Activated naive CD4-positive, alpha-beta T cell treated with anti-CD3 and anti-CD28 coated beads, Interleukin-2, amount 50 U/mL, for 16 hours (primary cell): ENCODE measurements at places on chromosomes 3 and 15.

GRCh38 chr3:128188326-128188725 is 35.0 kb downstream of the EEFSEC start:
- no peak for DNase-seq

- no peak for DNase-seq
Measured at GRCh38 chr15:100186366-100186765, 155.4 kb downstream of the ADAMTS17 start.

DNA sequence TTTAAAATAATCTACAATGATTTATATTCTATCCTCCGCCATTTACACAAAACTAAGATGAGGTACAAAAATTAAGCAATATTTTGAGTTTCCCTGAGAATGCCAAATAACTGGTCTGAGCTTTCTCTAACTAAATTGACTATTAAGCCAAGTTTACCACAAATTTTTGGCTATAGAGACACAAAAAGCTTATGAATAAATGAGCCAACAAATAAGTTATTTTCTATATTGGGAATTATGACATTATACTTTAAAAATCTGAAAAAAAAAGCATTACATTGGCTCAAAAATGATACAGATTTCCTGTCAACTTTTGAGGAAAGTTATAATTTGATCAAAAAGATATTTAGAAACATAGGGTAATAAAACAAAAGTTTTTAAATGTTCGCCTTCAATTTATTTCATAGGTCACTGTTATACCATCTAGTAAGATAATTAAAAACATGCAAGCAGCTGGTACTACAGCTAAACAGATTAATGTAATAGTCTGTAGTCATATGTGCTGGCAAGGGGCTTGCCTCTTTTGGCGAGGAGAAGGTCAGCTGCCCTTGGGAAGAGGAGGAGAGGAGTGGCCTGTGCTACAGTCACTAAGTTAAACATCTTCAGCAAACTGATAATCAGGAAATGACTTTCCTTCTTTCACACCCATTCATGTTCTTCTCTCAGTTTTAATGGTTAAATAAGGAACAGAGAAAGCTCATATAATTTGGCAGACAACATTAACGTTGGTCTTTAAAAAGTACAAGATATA is 318.5 kb downstream of the TBC1D5 start:
- no peak for DNase-seq

DNA sequence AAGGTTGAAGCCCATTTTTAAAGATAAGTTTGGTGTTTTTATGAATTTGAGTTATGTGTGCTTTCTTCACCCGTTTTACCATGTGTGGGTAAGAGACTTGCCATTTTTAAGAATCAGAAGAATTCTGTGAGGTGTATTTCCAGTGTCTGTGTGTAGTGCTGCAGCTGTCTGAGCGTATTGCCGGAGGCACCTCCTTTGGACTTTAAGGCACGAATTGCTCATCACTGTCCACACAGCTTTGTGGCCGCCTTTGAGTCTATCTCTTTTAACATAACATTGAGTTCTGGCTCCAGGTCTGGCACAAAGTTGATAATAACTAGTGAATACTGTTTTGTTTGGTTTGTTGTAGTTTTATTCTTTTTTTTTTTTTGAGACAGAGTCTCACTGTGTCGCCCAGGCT is 25.8 kb downstream of the SCG5 start:
- DNase-seq, result no peak

- no peak for DNase-seq
Measured at GRCh38 chr3:46981932-46982471, 2.5 kb downstream of the NBEAL2 start.

GRCh38 chr3:58792921-58793451 is 126.4 kb upstream of the FAM3D start:
- no peak for DNase-seq

GRCh38 chr3:25018909-25019308 is 409.2 kb upstream of the RARB start:
- DNase-seq, result no peak

DNA sequence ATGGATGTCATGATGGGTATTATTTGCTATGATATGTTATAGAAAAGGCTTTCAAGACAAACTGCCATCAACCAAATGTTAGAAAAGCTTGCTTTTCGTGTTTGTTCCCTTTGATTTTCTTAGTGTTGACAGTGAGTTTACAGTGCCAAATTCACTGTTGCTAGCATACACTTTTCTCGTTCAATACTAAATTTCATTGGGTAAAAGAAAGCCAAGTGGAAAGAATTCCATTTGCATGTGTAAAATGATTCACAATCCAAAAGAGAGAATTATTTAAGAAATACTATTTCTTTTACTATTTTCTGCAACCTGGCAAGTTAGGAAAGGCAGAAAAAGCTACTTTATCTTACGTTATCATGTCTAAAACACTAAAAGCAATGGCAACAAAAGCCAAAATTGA is 301.4 kb downstream of the OTOL1 start:
- no peak for DNase-seq

- DNase-seq, result no peak
Measured at GRCh38 chr3:30526031-30526430, 80.4 kb upstream of the TGFBR2 start.

GRCh38 chr15:66842710-66843441 is 140.8 kb downstream of the SMAD6 start:
- no peak for DNase-seq

DNA sequence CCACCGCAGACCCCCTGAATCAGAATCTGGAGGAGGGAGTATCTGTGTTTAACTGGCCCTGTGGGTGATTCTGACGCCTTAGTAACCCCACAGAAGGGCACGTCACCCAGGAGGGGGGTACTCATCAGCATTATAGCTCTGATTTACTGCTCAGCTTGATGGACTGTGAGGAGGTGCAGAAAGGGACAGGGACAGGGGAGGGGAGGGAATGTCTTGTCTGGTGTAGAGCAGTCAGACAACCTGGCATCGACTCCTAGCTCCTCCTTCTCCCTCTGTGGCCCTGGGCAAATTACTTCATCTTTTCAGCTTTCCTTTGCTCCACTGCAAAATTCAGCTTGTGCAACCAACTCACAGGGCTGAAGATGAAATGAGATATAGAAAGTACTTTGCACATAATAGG is 42.3 kb upstream of the GLCE start:
- no peak for DNase-seq

- DNase-seq, result no peak
Measured at GRCh38 chr3:170154084-170154483, 27.4 kb downstream of the PHC3 start.

- DNase-seq, result no peak
Measured at GRCh38 chr3:24154013-24154695, 209.1 kb downstream of the NR1D2 start.

DNA sequence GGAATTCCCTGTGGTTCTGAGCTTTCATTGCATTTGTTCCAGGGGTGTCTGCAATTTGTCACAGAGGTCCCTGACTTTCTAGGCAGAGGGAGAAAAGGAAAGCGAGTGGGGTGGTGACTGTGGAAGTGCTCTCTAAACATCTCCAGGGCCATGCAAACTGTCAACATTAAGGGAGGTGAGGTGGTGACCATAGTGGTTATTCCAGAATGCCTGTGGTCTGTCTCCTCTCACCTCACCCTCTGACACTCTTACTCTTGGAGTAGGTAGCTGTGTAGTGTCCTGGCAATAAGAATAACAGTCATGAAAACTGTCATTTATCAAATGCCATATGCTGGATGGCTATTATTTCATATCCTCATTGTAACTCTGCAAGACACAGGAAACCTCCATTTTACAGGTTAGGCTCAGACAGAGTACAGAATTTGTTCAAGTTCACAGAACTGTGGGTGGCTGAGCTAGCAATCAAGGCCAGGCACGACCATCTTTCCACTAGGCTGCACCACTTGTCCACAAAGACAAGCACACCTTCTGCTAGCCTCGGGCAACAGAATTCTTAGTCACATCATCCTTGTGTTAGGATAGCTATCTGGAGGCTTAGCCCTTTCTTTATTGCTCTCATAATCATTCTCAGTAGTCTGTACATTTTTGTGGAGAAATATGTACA is 179.4 kb downstream of the CD47 start:
- DNase-seq, result no peak

- DNase-seq, result no peak
Measured at GRCh38 chr3:38588371-38588971, 61.0 kb downstream of the SCN5A start.

DNA sequence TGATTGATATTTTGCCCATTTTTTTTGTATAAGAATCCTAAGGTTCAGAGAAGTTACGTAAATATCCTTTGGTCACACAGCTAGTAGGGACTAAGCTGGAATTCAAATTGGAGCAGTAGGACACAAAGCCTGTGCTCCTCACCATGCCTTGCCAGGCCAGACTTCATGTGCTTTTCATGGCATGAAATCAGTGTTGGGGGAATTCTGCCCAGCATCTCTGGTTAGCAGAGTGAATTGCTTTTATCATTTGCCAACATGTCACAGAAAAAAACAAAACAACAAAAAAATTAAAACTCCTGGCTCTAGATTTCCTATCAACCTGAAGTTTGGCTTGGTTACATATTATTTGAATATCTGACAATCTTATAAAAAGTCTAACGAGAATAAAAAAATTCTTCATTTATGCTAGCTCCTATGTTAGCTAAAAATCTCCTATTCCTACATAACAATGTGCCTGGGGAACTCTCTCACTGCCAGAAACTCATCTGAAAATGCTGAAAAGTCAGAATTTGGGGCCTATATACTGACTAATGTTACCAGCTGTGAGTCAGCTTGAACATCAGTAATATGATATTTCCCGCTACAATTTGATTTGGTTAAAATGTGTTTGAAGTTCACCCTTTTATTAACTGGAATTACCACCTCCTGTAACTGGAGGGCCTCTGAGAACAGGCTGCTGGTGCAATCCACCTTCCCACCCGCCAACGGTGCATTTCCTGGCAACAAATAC is 141.7 kb downstream of the TIGIT start:
- no peak for DNase-seq

GRCh38 chr3:58102976-58103451 is 94.8 kb downstream of the FLNB start:
- no peak for DNase-seq

GRCh38 chr15:33955945-33956344 is 12.4 kb upstream of the CHRM5 start:
- no peak for DNase-seq

DNA sequence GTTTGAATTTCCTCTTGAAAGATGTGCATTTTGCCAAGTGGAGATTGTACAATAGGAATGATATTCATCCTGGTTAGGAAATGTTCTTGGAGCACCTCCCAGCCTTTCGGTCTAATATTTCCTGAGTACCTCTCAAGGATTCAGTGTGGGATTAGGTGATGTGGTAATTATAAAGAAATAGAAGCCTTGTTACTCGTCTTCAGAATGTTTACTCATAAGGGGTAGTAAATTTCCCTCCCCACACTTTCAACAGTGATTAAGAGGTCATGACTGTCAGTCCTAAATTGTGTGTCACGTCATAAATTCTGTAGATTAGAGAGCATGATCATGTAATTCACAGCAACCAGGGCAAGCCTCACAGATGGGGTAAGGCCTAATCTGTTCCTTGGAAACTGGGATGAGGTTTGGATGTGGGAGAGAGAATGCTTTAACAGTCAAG is 633.1 kb upstream of the TBL1XR1 start:
- DNase-seq, result no peak
